ENCODE measurements at places on chromosomes 2 and 18. TPM values are rescaled to one million over a fixed set of nuclear protein-coding genes. Genes with fewer than 3 reads are reported as not detected.

Gene WDSUB1
- 6.9 TPM for total RNA-seq

Gene REG1B
- total RNA-seq = not detected

Gene PLGLB1
- total RNA-seq = 2.7 TPM

Gene CRACDL
- 29.6 TPM for total RNA-seq

Gene CCDC74A
- 3.4 TPM for total RNA-seq

Gene INHA
- 9.1 TPM for total RNA-seq

Gene RFX8
- not detected for total RNA-seq

Gene LHCGR
- total RNA-seq = not detected

Gene TUBA3E
- total RNA-seq = not detected

Gene TCF23
- total RNA-seq = not detected

Gene MEP1B
- total RNA-seq = not detected

Gene RUFY4
- not detected for total RNA-seq

Gene HOXD4
- not detected for total RNA-seq

Gene CFAP53
- 1.9 TPM for total RNA-seq

Gene C2orf66
- not detected for total RNA-seq
